ENCODE measurements at places on chromosomes 2 and 18.

- no peak for DNase-seq
Measured at GRCh38 chr2:194380011-194380410, 1277.0 kb upstream of the SLC39A10 start.

- DNase-seq: no peak
Measured at GRCh38 chr2:131413148-131413747, 49.3 kb upstream of the RAB6D start.

DNA sequence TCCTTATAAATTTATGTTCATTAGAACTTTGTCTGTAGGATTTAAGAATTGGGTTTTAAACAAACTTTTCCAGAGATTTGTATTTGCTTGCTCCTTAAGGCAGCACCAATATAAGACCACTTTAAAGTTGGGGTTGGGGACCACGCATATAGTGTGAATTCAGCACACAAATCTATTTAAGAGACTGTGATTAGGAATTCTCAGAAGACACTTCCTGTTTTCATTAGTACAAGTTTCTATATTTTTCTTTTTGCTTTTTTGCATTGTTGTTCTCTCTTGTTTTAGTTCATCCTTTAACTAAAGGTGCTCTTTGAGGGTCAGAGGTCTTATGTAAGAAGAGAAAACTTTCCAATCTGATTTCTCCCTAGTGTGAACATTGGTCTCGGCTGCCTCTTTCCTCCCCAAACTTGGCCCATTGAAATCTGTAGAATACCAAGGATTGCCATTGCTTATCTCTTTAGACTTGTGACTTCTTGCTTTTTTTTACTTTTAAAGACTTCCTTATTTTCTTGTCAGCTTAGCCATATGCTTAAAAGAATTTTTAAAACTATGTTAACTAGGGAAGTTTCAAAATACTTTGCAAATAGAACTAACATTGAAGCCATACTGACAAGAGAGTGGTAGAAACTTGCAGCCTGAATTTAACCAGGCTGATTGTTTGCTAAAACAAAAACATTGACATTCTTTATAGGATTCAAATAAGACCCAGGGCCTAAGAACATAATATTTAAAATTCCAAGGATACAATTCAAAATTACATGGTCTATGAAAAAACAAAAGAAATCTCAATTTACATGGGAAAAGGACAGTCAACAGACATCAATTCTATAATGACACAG lies 264.1 kb upstream of the FN1 start:
- DNase-seq: no peak

DNA sequence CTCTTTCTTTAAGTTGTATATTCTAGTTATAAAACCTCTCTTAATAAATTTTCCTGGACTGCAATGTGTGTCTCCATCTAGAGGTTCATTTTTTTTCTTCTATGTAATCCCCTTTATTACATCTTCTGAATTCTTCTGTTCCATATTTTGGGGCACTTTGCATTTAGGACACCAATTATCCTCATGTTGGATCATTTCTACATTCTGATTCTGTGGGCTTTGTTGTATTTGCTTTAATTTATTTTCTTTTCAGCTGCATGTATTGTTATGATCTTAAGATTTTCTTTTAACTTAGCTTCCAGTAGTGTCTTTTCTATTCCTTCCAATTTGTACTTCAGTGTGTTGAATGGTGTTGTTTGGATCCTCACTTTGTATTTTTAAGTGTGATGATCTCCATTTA lies 5.2 kb upstream of the SKA1 start:
- no peak for DNase-seq

GRCh38 chr2:39994151-39994550 lies 215.1 kb upstream of the THUMPD2 start:
- DNase-seq: no peak
